Activated CD8-positive, alpha-beta memory T cell treated with anti-CD3 and anti-CD28 coated beads, Interleukin-2, amount 10 ng/mL, durations not matched to agents 7 days and 5 days (primary cell): ENCODE measurements at places on chromosomes 11 and 22. TPM values are rescaled to one million over a fixed set of nuclear protein-coding genes. Genes with fewer than 3 reads are reported as not detected.

GRCh38 chr22:27212102-27212501, 554.7 kb downstream of the MIAT start:
- H3K4me3 ChIP-seq, result no peak overlapping the region
- DNase-seq, result no peak
- H3K27me3 ChIP-seq, result peaks cover 11% of the 10 kb centered on the region
- no peaks in the 10 kb centered on the region for H3K36me3 ChIP-seq
- H3K4me1 ChIP-seq, result no peaks in the 10 kb centered on the region
- no peak overlapping the region for H3K27ac ChIP-seq

DNA sequence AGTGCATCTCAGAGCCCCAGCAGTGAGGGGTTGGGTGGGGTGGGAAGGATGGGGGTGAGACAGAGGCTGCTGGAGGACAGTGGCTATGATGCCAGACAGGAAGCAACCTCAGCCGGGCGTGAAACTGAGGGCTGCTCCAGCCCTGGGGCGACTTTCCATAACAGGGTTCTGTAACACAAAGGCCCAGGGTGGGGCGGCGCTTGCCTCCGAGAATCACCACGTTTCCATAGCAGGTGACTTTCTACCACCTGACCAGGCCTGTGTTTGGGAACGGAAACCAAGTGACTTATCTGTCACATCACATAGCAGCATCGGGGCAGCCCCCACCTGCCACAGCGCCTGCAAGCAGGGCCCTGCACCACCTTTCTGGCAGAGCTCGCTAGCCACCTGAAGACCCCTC, 85.8 kb downstream of the TRMU start:
- no peaks in the 10 kb centered on the region for H3K4me1 ChIP-seq
- peaks cover 8% of the 10 kb centered on the region for H3K27me3 ChIP-seq
- H3K4me3 ChIP-seq, result no peak overlapping the region

GRCh38 chr11:16286095-16286494, 70.3 kb downstream of the SOX6 start:
- H3K27ac ChIP-seq, result no peak overlapping the region
- no peaks in the 10 kb centered on the region for H3K27me3 ChIP-seq

OR52I1 gene
- not detected for total RNA-seq

GRCh38 chr11:59756558-59756840, 1.3 kb downstream of the STX3 start:
- no peak for DNase-seq
- peak overlapping the region; percentile 86 for H3K4me3 ChIP-seq
- no peaks in the 10 kb centered on the region for H3K27me3 ChIP-seq
- H3K27ac ChIP-seq, result no peak overlapping the region
- H3K4me1 ChIP-seq, result peaks cover 39% of the 10 kb centered on the region
- peaks cover 23% of the 10 kb centered on the region for H3K36me3 ChIP-seq

DNA sequence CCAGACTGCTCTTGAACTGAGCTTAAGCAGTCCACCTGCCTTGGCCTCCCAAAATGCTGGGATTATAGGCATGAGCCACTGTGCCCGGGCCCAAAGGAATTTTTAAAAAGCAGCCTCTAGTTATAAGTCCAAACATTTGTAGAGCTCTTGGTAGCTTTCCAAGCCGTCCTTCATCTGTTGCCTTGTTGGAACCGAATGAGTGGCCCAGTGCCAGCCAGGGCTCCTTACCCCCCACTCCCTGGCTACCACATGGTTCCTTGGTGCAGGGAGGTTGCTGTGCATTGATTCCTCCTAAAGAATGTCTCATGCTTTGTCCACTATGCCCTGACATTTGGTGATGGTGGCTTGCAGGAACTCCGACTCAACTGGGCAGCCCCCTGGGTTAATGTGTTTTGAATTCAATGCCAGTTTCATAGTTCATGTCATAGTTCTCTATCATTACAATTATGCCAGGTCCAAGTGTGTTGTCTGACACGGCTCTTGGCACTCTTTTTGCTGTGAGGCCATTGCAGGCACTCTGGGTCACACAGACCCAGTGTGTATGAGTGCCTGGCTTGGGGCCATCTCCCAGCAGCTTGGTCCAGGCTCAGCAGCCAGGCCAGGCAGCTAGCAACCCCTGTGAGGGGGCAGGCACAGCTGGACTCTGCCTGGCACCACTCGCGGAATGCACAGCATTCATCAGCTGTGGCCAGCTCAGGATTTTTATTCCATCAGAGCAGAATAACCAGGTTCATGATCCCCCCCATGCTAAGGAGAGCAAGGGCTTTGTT, 13.3 kb upstream of the MICALL1 start:
- peak overlapping the region; percentile 50 for H3K27ac ChIP-seq
- no peaks in the 10 kb centered on the region for H3K27me3 ChIP-seq
- H3K36me3 ChIP-seq, result peaks cover 17% of the 10 kb centered on the region
- DNase-seq, result no peak
- peaks cover 21% of the 10 kb centered on the region for H3K4me1 ChIP-seq
- H3K4me3 ChIP-seq, result no peak overlapping the region

GRCh38 chr11:129853518-129854231, 38.0 kb downstream of the TMEM45B start:
- peak; percentile 81 for DNase-seq
- peak overlapping the region; percentile 89 for H3K27ac ChIP-seq
- H3K4me3 ChIP-seq, result no peak overlapping the region
- no peaks in the 10 kb centered on the region for H3K36me3 ChIP-seq

SLC39A13 gene
- 18.2 TPM for total RNA-seq

DNA sequence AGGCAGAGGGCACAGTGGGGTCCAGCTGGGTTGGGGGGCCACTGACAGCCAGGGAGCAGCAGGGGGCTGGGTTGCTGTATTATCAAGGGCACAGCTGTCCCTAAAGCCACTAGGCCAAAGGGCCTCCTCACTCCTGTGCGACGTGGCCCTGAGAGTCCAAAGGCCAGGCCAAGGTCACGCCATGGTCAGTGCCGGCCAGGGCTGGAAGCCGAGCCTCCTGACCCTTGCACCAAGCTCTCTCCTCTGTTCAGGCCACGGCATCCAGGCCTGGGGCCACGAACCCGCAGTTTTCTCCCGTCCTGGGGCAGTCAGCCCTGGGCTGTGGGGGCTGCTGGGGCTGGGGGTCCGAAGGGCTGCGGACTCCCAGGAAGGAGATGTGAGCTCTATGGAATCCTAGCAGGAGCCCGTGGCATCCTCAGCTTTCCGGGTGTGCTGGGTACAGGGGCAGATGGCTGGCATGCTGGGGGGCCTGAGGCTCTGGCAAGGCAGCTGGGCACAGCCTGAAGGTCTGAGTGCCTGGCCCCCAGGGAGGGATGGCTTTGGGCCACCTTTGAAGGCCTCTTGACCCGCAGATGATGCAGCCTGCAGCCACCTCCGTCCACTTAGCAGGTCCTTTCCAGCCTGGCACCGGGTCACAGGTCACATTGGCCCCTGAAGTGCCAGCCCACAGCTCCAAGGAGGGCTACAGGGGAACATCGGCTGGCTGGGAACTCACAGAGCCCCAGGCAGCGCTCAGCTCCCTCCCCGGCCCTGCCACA, 17.3 kb upstream of the PPARA start:
- H3K4me1 ChIP-seq, result no peaks in the 10 kb centered on the region
- no peaks in the 10 kb centered on the region for H3K36me3 ChIP-seq
- no peaks in the 10 kb centered on the region for H3K27me3 ChIP-seq
- no peak for DNase-seq
- H3K4me3 ChIP-seq, result no peak overlapping the region

- H3K4me3 ChIP-seq, result no peak overlapping the region
- H3K27me3 ChIP-seq, result no peaks in the 10 kb centered on the region
- H3K36me3 ChIP-seq, result peaks cover 6% of the 10 kb centered on the region
- peaks cover 9% of the 10 kb centered on the region for H3K4me1 ChIP-seq
Measured at GRCh38 chr22:43094085-43094484, 4.9 kb upstream of the TTLL1 start.

DNA sequence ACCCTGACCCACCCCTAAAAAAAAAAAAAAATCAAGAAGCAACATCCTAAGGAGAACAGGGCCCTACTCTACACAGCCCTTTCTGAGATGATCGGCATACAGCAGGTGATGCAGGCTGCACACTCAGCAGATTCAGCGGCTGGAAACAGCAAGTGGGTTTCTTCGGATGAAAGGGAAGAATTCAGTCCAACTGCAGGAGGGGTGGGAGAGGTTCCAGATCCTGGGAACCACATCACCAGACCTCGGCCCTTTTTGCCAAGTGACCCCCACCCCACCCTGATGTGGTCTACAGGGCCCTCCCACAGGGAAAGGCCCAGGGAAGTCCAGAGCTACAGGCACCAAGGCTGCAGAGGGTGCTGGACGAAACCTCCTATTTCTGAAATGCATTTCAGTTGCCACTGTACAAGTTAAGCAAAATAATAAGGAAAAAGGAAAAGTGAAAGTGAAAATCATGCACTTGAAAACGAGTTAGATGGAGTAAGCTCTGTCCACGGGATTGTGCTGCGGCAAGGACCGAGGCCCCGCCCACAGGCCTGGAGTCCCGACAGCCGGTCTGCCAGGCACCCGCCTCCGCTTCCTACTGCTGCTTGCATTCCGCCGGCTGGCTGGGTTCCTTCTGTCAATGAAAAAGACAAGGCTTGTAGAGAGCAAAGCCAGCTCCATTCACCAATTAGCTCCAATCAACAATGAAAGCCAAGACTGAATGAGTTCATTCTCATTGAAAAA, 16.0 kb upstream of the PHLDA2 start:
- H3K4me1 ChIP-seq, result peaks cover 46% of the 10 kb centered on the region
- no peak for DNase-seq
- no peaks in the 10 kb centered on the region for H3K27me3 ChIP-seq
- H3K27ac ChIP-seq, result peak overlapping the region; percentile 56
- peaks cover 48% of the 10 kb centered on the region for H3K36me3 ChIP-seq

CLDN5 gene
- not detected for total RNA-seq

DNA sequence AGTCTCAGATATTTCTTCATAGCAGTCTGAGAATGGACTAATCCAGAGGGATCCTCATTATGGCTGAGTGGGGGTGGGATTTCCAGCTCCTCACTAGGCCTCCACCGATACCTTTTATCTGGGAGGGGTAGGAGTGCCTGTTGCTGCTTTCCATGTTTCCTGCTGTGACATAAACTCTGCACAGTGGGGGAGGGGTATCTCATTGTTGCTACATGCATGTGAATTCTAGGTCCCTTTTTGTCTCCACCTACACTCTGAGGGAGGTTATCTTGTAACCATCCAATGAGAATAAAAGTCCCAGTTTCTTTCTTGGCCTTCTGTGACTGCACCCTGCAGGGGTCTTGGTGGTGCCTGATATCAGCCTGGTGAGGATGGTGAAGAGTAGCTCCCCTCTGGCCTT, 60.5 kb downstream of the ADAMTS15 start:
- no peak for DNase-seq
- no peak overlapping the region for H3K27ac ChIP-seq
- peaks cover 6% of the 10 kb centered on the region for H3K27me3 ChIP-seq
- no peaks in the 10 kb centered on the region for H3K36me3 ChIP-seq
- no peaks in the 10 kb centered on the region for H3K4me1 ChIP-seq
- no peak overlapping the region for H3K4me3 ChIP-seq

- H3K27me3 ChIP-seq, result no peaks in the 10 kb centered on the region
- H3K27ac ChIP-seq, result no peak overlapping the region
- H3K4me3 ChIP-seq, result no peak overlapping the region
- H3K36me3 ChIP-seq, result no peaks in the 10 kb centered on the region
- no peaks in the 10 kb centered on the region for H3K4me1 ChIP-seq
Measured at GRCh38 chr11:61881397-61881796, 9.9 kb downstream of the FADS3 start.

GRCh38 chr11:31150841-31151240, 218.7 kb downstream of the DCDC1 start:
- no peaks in the 10 kb centered on the region for H3K4me1 ChIP-seq
- H3K27me3 ChIP-seq, result no peaks in the 10 kb centered on the region
- H3K27ac ChIP-seq, result no peak overlapping the region
- H3K36me3 ChIP-seq, result no peaks in the 10 kb centered on the region
- DNase-seq, result no peak

LDHAL6A gene
- total RNA-seq, result not detected

SCGB2A2 gene
- not detected for total RNA-seq

GRCh38 chr11:124950601-124951330, 3.2 kb upstream of the CCDC15 start:
- no peak overlapping the region for H3K27ac ChIP-seq
- peak; percentile 72 for DNase-seq
- peaks cover 25% of the 10 kb centered on the region for H3K36me3 ChIP-seq

DNA sequence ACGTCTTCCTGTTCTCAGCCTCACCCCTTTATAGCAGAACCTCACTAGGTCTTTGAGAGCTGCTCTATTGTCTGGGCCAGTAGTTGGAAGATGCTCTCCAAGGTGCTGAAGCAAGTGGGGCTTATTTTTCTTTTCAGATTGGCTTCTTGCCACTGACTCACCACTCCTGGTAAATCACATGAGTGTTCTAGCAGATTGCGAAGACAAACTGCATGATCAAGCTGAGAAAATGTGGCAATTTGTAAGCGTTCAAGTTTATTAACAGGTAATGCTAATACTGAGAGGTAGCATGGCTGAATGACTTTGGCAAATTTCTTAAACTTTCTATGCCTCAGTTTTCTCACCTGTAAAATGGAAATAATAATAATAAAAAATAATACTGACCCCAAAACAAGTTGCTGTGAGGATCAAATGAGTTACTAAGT, 59.2 kb downstream of the CACNG2 start:
- no peaks in the 10 kb centered on the region for H3K4me1 ChIP-seq
- H3K36me3 ChIP-seq, result no peaks in the 10 kb centered on the region
- peaks cover 39% of the 10 kb centered on the region for H3K27me3 ChIP-seq
- H3K4me3 ChIP-seq, result no peak overlapping the region
- no peak overlapping the region for H3K27ac ChIP-seq
- peak; percentile 48 for DNase-seq

GRCh38 chr11:44912270-44912987, 38.3 kb downstream of the TP53I11 start:
- H3K36me3 ChIP-seq, result no peaks in the 10 kb centered on the region
- peaks cover 6% of the 10 kb centered on the region for H3K27me3 ChIP-seq
- H3K27ac ChIP-seq, result no peak overlapping the region

DNA sequence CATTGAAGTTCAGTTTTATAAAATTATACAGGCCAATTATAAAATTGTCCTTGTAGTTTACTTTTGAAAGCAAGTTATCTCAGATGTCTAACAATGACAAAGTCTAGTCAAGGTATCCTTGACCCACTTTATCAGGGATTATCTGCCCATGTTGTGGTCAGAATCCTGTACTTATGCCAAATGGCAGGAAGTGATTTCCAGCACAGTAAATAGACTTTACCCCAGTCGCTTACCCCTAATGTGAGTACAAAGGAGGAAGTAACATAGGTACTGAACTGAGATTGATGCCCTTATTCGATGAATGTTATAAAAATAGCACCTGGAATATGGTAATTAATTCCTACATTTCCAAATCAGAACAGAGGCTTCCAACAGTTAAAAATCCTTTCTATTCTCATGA, 355.7 kb downstream of the CNTN5 start:
- no peaks in the 10 kb centered on the region for H3K27me3 ChIP-seq
- no peak overlapping the region for H3K4me3 ChIP-seq
- DNase-seq, result no peak
- no peak overlapping the region for H3K27ac ChIP-seq
- H3K4me1 ChIP-seq, result no peaks in the 10 kb centered on the region

RASSF10 gene
- total RNA-seq, result not detected

DNA sequence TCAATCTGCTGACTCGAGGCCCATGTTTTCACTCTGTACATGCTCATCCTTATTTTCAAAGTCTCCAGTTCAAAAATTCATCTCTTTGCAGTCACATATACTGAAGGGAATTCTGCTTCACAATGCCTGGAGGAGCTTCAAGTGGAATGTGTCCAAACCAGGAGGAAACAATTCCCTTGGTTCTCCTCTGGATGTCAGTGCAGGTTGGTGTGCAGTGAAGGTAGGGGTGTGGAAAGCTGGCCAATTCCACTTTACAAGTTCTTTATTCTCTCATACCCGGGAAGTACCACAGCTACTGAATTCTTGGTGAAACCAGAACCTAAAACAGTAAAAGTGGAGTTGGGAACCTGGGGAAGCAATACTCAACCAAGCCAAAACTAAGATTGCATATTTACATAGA, 57.3 kb downstream of the BDNF start:
- H3K36me3 ChIP-seq, result no peaks in the 10 kb centered on the region
- H3K27me3 ChIP-seq, result no peaks in the 10 kb centered on the region
- no peak overlapping the region for H3K27ac ChIP-seq
- no peak for DNase-seq
- H3K4me3 ChIP-seq, result no peak overlapping the region
